ENCODE measurements at places on chromosomes 1 and 21. TPM values are rescaled to one million over a fixed set of nuclear protein-coding genes. Genes with fewer than 3 reads are reported as not detected.
A peak's percentile ranks its signal among the peaks of the same experiment; 100 is the strongest.

GRCh38 chr1:20848162-20848561, 61.1 kb upstream of the HP1BP3 start:
- DNase-seq = no peak

DNA sequence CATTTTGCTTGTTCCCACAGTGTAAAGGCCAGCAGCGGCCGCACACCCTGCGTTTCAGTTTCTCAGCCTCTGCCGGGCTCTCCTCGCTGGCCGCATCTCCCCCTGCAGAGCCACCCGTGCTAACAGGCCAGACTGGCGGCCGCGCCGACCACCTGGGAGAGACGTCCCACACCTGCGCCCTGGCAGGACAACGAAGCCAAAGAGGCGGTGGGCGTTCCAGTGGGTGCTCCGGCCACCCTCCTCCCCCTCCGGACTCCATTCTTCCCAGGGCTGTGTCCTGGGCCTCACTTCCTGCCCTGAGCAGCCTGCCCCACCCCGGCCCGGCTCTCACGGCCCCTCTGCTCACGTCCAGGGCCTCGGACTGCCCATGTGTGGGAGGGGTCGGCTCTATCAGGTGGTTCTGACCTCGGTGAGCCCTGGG, 31.9 kb upstream of the SLC19A1 start:
- DNase-seq = no peak

DNA sequence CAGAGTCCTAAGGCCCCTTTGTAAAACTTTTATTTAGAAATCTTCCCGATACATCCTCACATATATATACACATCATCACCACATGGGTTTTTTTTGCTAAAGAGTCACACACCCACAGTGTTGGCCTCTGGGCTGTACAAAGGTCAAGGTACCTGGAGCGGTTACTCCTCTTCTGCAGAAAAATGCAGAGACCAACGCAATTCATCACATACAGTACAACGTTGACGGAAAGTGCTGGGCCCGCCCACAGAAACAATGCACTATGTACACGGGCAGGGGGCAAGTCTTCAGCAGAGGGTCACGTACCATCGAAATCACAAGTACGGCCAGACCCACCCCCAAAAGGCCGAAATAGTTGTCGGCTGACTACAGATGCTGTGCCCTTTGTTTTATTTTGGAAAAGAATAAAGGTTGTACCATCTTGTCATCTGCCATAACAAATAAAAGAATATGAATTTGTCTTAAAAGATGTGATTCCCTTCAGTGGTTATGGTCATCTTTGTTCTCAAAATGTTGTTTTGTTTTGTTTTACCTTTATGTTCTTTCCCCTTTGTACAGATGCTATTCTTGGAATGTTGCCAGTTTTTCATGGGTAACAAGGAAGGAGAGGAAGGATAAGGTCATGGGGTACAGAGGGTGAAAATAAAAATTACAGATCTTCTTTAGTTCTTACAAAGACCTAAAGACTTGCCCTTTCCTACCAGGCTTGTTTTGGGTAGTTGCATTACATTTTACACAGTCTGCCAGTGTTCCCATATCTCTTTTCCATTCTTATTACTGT, 15.6 kb downstream of the TAL1 start:
- DNase-seq = no peak

GRCh38 chr1:10901891-10902805, 105.7 kb upstream of the CASZ1 start:
- no peak for DNase-seq

GRCh38 chr1:32485554-32486255, 20.8 kb downstream of the ZBTB8B start:
- DNase-seq = no peak

DNA sequence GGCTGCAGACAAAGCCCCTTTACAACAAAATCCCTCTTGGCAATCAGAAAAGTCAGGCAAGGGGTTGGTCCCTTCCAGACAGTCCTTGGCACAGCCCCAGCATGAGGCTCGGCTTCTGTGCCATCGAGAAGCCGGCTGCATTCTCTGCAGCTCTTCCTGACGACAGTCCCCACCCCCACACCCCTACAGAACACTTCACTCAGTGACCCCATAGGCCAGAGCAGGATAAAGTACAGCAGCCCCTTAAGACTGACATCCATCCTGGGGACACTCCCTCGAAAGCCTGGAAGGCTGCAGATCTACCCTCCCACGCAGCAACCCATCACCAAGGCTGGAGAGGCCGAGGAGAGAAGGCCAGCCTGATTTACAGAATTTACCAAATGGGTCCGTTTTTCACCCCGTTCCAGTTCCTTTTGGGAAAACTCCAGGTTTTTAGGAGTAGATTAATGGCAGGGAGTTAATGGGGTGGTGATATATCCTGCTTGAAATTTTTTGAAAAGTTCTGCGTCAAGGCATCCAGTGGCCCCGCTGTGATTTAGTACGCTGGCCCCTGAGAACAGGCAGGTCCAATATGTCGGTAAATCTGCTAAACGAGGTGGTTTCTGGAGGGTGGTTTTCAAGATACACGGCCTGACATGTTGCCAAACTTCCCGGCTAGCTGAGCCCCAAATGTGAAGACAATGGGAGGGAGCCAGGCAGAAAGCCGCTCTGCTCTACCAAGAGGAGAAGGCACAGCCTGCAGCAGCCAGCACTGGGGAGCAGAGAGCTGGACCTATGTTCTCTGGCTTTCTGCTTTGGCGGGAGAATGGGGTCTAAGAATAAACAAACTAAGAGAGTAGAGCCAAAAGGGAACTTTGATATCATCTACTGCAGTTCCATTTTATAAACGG, 81.7 kb downstream of the SSBP3 start:
- no peak for DNase-seq

DNA sequence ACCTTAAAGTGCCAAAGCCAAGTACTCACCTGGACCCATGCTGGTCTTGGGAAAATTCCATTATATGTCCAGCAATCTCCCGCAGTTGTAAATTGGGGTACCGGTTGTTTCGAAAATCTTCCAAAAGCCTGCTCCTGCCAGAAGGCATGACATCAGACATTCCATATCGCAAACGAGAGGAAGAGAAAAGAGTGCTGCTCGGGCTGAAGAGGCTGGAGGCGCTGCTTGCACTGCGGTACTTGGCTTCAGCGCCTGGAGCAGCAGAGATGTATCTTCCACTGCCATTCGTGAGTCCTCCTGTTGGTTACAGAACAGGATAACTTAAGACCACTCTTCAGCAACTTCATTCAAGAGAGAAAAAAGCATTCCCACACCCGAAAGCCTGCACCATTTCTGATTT, 45.1 kb upstream of the SDC3 start:
- DNase-seq = no peak

GRCh38 chr1:243213045-243213787, 41.9 kb downstream of the CEP170 start:
- no peak for DNase-seq

DNA sequence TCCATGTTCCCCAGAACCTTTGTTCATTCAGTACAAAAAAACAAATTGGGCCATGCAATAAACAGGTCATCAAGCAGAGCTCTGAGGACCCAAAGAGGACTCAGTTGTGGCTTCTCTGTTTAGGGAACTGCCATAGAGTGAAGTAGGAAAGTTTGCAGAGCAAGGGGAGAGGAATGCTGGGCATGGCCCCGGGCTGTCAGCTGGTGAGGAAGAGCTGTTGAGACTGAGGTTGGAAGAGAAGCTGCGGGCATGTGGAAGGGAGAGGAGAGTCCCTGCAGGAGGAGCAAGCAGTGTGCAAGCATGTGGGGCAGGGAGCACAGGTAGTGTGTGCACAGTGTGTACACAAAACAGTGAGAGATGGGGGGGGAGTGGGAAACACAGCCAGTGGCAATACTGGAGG, 71.8 kb downstream of the NTPCR start:
- no peak for DNase-seq

- peak; percentile 57 for DNase-seq
These were observed 54.8 kb upstream of the CD34 start for GRCh38 chr1:207965392-207966387.

DNA sequence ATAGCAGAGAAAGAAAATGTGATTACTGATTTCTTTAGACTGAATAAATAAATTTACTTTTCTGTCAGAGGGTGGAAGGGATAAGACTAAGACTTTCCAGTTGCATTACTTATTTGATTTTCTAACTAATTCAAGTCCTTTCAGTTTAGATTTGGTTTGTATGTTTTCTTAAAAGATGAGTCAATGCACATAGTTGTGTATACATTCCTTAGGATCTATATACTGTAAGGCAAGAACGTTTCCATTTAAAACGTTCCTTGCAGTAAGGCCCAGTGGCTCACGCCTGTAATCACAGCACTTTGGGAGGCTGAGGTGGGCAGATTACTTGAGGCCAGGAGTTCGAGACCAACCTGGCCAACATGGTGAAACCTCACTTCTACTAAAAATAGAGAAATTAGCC, 14.5 kb upstream of the SERTAD4 start:
- no peak for DNase-seq

DNA sequence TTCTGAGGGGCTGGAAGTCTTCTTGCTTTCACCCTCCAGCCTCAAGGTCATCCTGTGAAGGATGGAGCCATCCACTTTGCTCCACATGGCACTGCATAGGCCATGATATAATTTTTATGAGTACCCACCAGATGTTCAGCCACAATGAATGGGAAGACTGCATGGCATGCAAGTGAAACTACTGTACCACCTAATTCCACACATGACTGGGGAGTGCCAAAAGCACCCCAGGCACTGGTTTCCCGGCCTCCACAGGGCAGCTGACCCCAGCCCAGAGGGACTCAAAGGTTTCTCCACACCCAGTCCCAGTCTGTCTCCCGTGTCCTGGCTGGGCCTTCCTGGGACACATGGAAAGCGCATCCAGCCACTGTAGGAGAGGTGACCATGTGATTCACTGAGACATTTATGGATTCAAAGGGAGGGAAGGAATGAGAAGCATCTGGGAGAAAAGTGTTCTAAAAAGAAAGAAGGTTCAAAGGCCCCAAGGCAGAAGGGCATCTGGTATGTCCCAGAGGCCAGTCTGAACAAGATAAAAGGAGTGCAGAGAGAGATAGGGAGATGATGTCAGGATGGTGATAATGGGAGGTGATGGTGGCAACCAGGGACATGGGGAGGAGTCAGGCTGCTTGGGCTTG, 12.1 kb downstream of the RHOU start:
- DNase-seq = no peak

- no peak for DNase-seq
These were observed 20.7 kb upstream of the GJA5 start for GRCh38 chr1:147781056-147781471.

SRGAP2B gene
- 44.7 TPM for total RNA-seq

GCSAML gene
- total RNA-seq = not detected

THEM4 gene
- total RNA-seq = 11.8 TPM

RHBG gene
- total RNA-seq = not detected

Measured in osteocyte (in vitro differentiated cells).